Stimulated activated CD4-positive, alpha-beta T cell treated with anti-CD3 and anti-CD28 coated beads, Interleukin-2, amount 100 ng/mL, for 4 hours (primary cell): ENCODE measurements at places on chromosomes 6 and 20.

GRCh38 chr20:46057856-46058598 lies 29.0 kb downstream of the SLC12A5 start:
- no peak for DNase-seq

- DNase-seq, result no peak
Measured at GRCh38 chr6:3077430-3077829, 9.1 kb downstream of the RIPK1 start.

- no peak for DNase-seq
Measured at GRCh38 chr6:156864557-156864956, 87.4 kb downstream of the ARID1B start.

DNA sequence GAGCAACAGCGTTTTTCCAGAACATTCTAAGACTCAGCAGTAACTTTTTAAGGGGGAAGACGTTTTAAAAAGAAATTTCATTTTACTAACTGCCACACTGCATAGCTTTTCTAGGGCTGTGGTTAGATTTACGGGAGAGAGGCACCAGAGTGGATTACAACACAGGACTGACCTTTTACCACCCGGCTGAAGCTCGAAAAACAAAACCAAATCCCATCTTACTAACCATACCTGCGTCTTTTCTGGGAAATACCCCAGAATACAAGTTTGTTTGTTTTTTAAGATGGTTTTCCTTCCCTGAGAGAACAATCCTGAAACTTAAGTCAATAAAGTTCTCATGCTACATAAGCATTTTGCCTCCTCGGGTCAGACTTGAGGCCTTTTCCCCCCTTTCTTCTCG lies 209.3 kb upstream of the SOX4 start:
- no peak for DNase-seq

- no peak for DNase-seq
Measured at GRCh38 chr6:169981969-169982368, 230.5 kb downstream of the ERMARD start.

DNA sequence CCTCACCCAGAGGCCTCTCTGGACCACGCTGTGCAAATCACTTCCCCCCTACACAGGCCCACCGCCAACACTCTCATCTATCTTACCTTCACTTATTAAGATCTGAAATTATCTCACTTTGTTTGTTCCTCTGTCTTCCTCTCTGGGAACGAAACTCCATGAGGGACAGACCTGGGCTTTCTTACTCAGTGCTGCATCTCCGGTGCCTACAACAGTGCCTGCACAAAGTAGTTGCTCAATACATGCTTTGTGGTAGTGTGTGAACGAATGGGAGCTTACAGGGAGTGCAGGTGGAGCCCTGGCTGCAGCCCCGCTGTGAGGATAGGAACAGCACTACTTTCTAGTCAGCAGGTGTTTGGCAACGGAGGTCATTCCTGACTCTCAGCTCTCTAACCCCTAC lies 5.3 kb downstream of the CASS4 start:
- no peak for DNase-seq

DNA sequence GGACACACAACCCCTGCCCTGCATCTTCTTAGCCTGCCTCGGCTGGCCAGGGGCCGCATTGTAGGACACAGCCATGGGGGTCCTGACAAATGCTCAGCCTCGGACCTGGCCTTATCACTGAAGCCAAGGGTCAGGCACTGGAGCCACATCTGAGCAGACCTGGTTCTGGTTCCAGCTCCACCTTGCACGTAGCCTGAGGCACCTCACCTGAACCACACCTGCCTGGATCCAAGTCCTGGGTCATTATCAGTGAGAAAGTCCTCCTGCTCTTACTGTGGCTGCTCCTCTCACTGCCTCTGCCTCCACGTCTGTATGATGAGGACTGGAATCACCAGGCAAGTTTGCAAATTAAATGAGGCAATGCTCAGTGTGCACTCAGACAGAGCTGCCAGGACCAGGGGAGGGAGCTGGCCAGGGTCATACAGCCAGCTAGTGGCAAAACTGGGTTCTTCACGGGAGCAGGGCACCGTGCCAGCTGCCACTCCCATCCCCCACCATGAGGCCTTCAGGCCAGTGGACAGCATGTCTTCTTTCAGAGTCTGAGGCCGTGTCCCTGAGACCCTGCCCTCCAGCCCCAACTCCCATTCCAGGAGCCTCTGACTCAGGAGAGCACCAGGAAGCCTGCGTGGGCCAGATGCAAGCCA lies 40.2 kb downstream of the MRPL14 start:
- DNase-seq, result no peak

DNA sequence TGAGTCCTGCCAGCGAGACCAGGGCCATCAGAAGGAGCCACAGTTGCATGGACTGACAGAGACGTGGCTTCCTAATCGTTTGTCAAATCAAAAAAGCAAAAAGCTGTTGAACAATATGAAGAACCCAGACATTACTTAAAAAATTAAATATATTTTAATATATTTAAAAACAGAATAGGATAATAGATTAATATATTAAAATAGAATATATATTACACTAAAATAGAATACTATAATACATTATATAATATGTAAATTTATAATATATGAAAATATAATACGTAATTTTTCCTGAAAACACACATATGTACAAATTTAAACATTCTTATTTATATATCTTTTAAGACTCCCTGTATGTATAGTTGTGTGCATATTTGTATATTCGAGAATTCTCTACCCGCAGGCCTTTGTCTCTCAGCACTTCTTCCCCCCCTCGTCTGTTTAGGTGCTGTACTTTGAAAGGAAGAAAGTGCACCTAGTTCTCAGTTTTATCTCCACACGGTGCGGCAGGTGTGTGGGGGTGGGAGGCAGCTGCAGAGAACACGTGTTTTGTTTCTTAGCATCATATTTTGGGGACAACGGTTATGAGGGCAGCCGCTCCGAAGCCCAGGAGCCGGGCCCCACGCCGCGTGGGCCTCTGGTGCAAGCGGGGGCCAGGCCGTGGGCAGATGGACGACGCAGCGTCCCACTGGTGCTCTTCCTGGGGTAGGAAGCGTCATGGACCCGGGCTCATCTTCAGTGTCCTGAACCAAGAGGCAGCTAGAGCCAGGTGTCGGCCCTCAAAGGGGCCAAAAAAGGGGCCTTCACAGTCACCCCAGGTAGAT lies 72.2 kb upstream of the MPC1 start:
- no peak for DNase-seq

GRCh38 chr6:35043381-35044130 lies 97.6 kb downstream of the TCP11 start:
- no peak for DNase-seq

GRCh38 chr6:20332441-20333006 lies 69.2 kb upstream of the E2F3 start:
- no peak for DNase-seq

- no peak for DNase-seq
Measured at GRCh38 chr6:25623065-25623464, 28.9 kb upstream of the SCGN start.

GRCh38 chr6:167974640-167975344 lies 22.7 kb upstream of the KIF25 start:
- DNase-seq, result no peak

GRCh38 chr6:14365393-14365792 lies 247.8 kb downstream of the CD83 start:
- no peak for DNase-seq

- no peak for DNase-seq
Measured at GRCh38 chr6:27148404-27148795, 99.1 kb upstream of the PRSS16 start.

- no peak for DNase-seq
Measured at GRCh38 chr6:112296694-112297093, 42.3 kb upstream of the LAMA4 start.

DNA sequence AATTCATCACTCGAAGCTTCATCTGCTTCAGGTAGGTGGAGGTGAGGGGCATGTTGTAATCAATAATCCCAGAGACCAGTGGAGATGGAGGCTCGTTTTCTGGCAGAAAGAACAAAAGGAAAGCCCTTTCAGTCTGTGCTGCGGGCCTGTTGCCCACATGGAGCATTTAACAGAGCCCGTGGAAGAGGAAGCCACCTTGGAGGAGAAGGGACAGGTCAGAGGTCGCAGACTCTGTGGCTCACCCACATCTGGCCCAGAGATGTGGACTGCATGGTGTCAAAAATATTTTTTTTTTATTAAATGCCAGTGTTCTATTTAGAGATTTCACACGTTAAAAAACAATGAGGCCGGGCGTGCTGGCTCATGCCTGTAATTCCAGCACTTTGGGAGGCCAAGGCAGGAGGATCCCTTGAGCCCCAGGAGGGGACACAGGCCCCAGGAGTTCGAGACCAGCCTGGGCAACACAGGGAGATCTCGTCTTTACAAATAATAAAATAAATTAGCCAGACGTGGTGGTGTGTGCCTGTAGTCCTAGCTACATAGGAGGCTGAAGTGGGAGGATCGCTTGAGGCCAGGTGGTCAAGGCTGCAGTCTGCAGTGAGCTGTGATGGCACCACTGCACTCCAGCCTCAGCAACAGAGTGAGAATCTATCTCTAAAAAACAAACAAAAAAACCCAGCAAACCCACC lies 73.6 kb downstream of the NOL4L start:
- no peak for DNase-seq

- no peak for DNase-seq
Measured at GRCh38 chr20:56443654-56444540, 24.5 kb upstream of the RTF2 start.

DNA sequence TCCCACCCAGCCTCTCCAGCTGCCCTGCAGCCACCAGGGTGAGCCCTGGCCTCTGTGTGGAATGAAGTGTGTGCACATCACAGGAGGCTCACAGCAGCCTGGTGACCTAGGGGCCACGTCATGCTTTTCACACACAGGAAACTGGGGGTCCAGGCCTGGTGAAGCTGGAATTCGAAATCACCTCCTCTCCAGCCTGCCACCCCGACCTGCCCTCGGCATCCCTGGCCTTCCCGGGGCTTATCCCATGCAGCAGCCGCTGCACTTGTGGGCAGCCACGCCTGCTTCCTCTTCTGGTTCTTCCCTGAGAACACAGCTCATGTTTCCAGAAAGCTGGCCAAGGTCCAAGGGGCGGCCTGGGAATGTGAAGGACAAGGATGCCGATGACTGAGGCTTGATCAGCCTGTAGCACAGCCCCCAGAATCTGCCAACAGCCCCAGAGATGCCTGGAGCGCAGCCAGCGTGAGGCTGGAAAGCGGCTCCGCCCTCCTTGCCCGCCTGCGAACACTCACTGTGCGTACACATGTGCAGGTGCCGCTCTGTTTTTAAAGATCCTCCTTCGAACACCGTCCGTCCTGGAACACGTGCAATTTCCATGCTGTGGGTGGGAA lies 4.2 kb upstream of the NTSR1 start:
- DNase-seq, result no peak

DNA sequence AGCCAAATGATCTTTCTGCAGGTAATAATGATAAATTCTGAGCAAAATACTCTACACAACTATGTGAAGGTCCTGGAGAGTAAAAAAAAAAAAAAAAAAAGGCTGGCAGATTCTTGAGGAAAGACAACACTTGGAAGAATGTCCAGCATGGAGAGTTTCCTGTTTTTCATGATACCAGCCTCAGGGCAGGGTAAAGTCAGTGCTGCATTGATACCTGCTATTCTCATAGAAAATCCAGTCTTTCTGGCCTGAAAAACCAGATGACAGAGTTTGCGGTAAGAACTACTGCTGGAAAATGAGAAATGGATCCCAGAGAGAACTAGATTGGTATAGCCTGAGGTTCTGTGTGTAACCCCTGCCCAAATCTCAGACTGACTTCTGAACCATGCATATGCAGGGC lies 89.1 kb downstream of the AFG1L start:
- no peak for DNase-seq

- DNase-seq, result peak; percentile 68
Measured at GRCh38 chr6:37239950-37240713, 17.4 kb upstream of the TBC1D22B start.

DNA sequence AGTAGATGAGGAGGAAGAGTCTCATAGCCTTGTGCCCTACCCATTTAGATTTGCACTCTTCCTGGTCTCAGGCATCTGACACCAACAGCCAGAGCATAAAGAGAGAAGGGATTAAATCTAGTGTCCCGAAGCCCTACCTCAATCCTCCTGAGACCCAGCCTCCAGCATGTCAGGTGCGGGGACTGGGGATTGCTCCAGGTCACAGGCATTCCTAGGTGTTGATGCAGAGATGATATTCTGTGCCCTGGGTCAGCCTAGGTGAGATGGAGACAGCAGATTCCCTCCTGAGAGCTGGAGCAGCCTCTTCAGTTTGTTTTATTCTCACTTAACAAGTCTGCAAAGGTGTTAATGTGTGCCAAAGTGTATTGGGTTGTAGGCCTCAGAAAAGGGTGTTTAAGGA lies 89.8 kb downstream of the ANKRD6 start:
- DNase-seq, result no peak

DNA sequence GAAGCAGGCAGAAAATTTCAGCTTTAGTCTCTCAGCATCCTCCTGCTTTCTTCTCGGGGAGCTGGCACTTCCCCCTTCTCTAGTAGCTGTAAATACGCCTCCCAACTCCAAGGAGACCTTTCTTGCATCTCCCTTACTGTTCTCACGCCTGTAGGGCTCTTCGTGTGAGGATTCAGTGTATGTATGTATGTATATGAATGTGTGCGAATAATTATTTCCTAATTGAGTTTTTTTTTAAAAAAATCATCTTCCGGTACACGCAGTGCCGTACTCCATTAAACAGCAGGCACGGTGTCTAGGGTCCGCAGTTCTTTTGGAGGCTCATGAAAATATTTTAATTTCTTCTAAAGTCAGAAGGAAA lies 85.4 kb downstream of the HFE start:
- no peak for DNase-seq

GRCh38 chr6:47593979-47594378 lies 104.4 kb upstream of the ADGRF4 start:
- DNase-seq, result no peak

GRCh38 chr20:57097245-57097915 lies 169.1 kb downstream of the BMP7 start:
- DNase-seq, result no peak

- no peak for DNase-seq
Measured at GRCh38 chr6:6125495-6125894, 118.8 kb upstream of the NRN1 start.

DNA sequence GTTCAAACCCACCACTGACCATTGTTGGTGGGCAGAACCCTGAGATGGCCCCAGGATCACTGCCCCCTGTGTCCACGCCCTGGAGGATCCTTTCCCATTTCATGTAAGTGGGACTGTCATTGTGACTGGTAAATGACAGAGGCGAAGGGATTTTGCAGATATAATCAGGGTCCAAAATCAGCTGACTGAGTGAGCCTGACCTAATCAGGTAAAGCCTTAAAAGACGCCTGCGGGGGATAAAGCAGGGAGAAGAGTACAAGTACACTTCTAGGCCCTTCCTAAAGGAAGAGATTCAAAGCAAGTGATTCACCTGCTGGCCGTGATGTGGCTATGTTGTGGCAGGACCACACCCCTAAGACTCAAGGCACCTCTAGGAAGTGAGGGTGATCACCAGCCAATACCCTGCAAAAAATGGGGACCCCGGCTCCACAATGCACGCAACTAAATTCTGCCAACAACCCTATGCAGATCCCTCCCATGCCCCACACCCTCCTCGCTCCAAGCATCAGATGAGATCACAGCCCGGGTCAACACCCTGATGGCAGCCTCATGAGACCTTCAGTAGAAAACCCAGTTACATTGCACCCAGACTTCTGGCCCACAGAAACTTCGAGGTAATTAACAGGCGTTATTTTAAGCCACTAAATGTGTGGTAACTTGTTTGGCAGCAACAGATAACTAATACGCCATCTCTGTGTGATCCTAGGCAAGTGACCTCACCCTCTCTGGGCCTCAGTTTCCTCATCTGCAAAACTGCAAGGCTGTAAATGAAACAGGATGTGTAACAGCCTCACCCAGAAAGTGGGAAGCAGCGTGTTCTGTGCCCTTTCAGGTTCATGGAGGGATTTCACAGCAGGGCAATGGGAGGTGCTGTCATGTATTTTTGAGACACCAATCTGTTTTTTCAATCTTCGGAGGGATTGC lies 11.3 kb downstream of the PREX1 start:
- DNase-seq, result no peak
